Dorsolateral prefrontal cortex (tissue), 122 donors: ENCODE measurements at places on chromosomes 6 and 20. TPM values are rescaled to one million over a fixed set of nuclear protein-coding genes. Genes with fewer than 3 reads are reported as not detected.

The IL20RA gene
- 2.2 TPM for total RNA-seq

The VWA7 gene
- total RNA-seq = 24.4 TPM

The RAET1L gene
- not detected for total RNA-seq

The NMBR gene
- total RNA-seq = 0.73 TPM

GRCh38 chr6:54063228-54063539 is 48.1 kb upstream of the MLIP start:
- no peak for DNase-seq

GRCh38 chr20:58997141-58997770 is 9.8 kb downstream of the CTSZ start:
- no peak for DNase-seq

DNA sequence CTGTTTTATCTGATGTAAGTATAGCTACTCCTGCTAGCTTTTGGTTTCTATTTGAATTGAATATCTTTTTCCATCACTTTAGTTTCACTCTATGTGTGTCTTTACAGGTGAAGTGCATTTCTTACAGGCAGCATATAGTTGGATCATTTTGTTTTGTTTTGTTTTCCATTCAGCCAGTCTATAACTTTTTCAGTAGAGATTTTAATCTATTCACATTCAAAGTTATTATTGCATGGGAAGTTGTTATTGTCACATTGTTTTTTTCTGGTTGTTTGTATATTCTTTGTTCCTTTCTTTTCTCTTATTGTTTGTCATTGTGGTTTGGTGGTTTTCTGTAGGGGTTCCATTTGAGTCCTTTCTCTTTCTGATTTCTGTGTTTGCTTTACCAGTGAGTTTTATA is 151.2 kb downstream of the PDE10A start:
- no peak for DNase-seq

- no peak for DNase-seq
Observed at GRCh38 chr6:69780585-69781178, 16.1 kb downstream of the LMBRD1 start.

- DNase-seq = no peak
Observed at GRCh38 chr20:41694796-41695195, 76.6 kb upstream of the CHD6 start.

GRCh38 chr20:58308680-58309527 is 611 bp upstream of the RAB22A start:
- DNase-seq = no peak

DNA sequence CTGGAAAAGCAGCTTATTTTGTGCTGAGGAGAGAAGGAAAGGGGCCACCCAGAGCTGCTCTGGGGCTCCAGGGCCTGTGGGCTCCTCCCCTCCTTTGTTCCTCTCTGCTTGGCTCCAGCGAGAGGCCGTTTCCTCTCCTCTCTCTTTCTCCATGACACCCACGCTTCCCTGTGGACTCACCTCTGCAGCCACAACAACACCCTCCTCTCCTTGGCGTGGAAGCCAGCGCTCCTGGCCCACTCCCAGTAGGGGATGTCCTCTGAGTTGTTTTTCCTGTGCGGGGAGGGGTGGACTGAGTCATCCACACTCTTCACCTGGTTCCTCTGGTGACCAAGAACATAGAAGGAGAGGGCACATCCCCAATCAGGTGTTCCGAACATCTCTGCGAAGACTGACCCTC is 4.9 kb upstream of the CDSN start:
- no peak for DNase-seq

- DNase-seq = no peak
Observed at GRCh38 chr6:143449082-143449713, 1.3 kb downstream of the ADAT2 start.

DNA sequence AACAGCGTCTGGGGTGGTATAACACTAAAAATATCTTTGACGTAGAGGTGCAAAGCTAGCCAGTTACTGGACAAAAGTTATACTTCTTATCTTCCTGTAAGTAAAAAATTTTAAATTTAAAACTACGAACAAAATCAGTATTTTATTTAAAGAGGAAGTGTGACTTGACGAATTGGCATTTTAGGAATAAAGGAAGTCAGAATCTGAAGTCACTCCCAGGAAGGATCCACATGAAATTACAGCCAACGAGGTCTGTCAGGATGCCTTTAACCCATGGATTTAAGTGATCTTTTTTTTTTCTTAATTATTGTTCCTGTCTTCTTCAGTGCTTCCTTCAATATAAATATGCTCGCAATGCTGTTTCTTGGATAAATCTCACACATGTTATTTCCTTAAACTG is 27.2 kb upstream of the SNX9 start:
- no peak for DNase-seq

DNA sequence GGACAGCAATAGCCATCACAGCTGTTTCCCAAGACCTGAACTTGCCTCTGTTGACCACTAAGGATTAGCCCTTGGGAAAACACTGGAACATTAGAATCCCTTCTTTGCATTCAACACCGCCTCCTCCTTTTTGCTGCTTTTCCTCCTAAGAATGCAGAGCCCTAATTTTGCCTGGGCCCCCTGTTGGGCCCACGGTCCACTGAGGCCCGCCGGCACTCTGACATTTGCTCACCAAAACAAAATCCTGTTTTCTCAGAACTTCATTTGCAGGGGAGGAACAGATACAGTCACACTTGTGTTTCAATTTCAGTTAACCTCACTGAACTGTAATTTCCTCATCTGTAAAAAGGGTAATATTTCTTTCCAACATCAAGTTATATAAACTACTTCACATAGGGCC is 116.0 kb upstream of the JARID2 start:
- DNase-seq = no peak
